ENCODE measurements at places on chromosomes 12 and 14.

GRCh38 chr12:67531501-67531900 lies 117.0 kb upstream of the DYRK2 start:
- no peak for DNase-seq

DNA sequence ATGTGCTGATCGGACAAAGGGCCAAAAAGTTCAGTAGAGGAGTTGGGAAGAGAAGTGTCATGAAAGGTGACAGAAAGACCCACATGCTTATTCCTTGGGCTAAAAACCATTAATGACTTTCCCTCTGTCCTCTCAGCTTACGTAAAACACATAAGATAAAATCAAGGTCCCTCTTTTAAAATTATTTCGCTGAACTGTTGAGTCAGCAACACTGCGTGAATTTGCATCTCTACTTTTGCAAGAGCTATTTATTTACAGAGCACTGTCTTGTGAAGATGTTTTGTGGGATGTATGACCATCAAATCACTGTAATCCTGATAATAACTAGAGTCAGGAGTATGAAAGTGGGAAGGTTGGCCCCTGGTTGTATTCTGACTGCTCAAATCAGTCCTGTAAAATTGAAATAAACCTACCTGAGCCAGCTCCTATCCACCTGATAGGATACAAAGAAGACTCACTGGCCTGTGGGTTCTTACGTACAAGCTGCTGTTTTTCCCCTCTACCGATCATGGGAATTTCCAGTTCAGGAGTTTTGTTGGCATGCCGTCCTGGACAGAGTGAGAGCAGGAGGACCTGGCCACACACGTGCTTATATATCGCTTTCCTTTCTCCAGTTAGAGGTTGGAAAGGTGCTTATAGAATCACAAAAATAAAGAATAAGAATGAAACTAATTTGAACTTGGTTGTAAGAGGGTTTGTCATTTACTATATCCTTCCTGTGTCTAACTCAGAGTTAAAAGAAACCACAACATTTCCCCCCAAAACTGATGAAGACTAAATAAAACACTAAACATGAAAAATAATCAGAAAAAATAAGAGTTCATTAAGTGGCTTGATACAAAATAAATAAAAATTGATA lies 42.9 kb downstream of the IFNG-AS1 start:
- no peak for DNase-seq

DNA sequence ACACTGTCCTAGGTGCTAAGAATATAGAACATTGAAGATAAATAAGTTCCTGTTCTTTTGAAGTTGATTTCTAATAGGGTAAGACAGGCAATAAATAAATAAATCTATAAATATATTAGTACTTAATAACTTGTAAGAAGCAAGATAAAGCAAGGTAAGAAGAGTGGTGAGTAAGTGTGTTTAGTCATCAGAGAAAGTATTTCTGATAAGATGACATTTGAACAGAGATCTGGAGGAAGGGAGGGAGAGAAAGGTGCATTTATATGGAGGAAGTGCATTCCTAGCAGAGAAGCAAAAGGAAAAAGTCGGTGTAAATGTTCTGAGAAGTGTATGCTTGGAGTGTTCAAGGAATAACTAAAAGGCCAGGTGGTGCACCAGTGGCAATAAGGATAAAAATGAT lies 184.4 kb upstream of the GRIP1 start:
- no peak for DNase-seq

- DNase-seq: no peak
Observed at GRCh38 chr12:125271892-125272291, 206.7 kb downstream of the AACS start.

DNA sequence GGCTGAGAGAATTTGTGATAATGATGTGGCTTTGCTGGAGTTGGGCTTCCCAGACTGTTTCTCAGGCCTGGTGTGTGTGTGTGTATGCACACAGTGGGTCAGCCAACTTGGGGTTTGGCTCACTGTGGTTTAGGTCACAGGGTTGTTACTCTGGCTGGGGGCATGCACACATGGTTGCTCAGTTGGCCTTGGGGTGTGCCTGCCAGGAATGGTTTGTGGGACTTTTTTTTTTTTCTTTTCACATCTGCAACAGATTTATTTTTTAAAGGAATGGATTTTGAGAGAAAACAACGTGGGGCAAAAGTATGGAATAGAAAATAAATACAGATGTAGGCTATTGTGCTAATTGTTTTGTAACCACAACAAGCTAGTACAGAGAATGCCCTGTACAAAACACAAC lies 25.0 kb upstream of the GTF2A1 start:
- no peak for DNase-seq

DNA sequence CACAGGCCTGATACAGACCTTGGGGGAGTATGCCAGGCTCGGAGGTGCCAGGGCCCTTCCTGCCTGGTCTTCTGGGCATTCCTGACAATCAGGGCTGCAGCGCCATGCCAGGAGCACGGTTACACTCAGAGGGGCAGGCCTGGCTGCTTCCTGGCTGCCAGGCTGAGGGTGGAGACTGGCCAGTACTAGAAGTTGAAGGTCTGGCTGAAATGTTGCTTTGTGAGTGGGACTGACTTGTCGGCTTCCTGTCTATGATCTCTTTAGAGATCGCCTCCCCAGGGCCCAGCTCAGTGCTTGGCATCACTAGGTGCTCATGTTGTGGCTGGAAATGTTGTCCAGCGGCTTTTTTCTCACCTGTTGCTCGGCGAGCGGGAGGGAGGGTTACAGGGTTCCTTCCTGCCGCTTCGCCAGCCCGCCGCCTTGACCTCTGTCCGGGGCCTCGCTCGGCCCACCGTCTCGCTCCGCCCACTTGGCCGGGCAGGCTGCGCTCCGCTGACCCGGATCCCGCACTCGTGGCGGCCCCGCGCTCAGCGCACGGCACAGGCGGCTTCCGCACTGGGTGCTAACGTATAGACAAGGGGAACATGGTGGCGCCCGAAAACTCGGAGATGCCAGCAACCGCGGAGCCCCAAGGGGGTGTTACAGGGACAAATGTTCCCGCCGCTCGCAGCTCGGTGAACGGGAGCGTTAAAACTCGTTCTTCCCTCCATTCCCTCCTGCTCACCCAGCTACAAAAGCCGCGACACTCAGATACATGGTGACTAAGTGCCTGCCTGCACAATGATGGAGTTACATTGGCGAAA lies 32.6 kb downstream of the PAPLN start:
- DNase-seq: peak; percentile 28

DNA sequence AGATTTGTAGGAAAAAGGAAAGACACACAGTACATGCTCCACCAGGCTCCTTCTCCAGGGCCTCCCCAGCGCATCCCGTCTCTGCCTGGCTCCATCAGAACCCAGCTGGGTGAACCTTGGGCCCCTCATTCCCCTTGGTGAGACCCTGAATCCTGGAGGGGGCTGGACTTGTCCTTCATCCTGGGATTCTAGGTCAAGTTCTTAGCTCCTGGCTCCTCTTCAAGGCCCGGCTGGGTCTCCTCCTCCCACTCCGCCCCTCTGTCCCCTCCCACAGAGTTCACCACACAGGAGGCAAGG lies 49.2 kb downstream of the PSMA6 start:
- no peak for DNase-seq

GRCh38 chr14:87018294-87018693 lies 974.7 kb downstream of the GALC start:
- DNase-seq: no peak

GRCh38 chr14:52106840-52107239 lies 38.0 kb upstream of the NID2 start:
- DNase-seq: no peak

DNA sequence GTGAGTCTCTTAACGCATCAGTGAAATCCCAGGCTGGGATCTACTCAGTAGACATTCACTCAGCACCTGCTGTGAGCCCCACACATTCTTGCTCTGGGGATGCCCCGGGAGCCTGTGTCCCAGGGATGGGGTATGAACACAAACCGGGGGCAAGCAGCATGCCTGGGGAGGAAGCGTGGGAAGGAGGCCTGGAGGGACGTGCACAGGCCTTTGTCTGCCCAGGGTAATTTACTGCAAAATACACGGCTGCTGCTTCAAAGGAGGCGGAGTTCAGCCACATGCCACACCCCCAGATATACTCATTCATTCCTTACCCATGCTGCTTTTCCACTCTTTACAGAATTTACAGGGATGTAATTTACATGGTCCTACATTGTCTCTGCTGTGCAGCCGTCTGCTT lies 187.8 kb downstream of the ADGRD1 start:
- DNase-seq: no peak

DNA sequence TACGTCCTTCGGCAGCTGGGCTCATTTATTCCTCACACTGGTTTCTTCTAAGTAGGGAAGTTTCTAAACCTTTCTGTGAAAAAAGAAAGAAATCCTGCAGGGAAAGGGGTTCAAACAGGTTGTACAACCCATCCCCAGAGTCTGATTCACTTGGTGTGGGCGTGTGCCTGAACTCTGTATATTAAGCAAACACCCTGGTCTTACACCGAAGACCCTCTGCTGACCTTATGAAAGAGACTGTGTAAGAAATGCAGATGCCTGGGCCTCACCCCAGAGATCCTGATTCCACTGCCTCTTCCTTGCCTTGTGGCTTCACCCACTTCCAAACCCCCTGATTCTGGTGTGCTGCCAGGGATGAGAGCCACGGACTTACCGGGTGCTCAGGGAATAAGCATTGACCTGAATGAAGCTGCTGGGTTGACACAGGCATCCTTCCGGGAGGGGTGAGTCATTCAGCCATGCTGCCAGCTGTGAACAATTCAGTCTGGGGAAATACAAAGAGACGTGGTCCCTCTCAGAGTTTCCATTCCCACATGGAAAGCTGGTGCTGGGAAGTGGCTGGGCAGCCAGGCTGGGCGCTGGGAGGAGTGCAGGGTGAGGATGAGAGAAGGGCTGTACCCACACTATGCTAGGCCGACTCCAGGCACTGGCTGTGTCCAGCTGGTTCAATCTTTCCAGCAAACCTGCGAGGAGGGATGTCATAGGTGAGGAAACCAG lies 26.5 kb upstream of the ACTN1 start:
- no peak for DNase-seq

DNA sequence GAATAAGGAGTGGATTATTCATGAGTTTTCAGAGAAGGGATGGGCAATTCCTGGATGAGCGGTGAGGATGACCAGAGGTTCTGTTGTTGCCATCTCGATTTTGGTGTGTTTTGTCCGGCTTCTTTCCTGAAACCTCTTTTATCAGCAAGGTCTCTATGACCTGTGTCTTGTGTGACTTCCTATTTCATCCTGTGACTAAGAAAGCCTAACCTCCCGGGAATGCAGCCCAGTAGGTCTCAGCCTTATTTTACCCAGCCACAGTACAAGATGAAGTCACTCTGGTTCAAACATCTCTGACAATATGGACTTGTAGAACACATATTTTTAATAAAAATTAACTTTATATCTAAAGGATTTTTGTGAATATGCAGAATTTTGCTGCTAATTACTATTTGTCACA lies 716.4 kb downstream of the FSCB start:
- DNase-seq: no peak

- DNase-seq: no peak
Observed at GRCh38 chr12:107843351-107844311, 69.1 kb downstream of the ASCL4 start.

DNA sequence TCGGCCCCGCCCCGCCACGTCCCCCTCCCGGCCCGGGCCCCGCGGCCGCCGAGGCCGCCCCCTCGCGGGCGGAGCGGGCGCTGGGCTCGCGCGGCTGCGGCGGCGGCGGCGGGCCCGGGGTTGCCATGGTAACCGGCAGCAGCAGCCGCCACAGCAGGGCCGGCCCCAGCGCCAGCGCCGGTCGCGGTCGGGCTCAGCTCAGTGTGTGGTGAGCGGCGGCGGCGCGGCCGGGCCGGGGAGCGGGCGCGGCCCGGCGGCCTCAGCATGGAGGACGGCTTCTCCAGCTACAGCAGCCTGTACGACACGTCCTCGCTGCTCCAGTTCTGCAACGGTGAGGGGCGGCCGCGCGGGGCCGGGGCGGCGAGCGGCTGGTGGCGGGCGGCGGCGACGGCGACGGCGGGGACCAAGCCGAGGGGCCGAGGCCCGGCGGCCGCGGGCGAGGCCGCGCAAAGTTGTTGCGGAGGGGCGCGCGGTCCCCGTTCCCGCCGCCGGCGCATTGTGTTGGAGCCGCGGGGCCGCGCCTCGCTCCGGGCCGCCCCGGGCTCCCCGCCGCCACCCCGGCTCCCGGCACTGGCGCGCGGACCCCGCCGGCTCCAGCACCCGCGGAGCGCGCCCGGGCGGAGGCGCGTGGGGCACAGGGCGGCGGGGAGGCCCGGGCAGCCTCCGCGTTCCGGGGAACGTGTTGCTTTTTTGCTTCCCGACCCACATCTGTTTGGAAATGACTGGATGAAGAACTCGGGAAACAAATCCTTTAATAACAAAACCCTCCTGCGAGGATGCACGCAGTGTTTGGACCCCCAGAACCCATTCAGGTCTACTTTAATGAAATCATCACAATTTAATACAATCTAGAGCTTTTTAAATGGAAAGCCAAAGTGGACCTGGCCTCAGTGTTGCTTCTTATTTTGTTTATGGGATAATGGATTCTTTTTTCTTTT lies at the start of gene EML1:
EML1 (plus strand) TSS at position 201 of the 938 bp plus-strand sequence; CDS start at position 265, 64 bp downstream.
- DNase-seq: peak; percentile 77

DNA sequence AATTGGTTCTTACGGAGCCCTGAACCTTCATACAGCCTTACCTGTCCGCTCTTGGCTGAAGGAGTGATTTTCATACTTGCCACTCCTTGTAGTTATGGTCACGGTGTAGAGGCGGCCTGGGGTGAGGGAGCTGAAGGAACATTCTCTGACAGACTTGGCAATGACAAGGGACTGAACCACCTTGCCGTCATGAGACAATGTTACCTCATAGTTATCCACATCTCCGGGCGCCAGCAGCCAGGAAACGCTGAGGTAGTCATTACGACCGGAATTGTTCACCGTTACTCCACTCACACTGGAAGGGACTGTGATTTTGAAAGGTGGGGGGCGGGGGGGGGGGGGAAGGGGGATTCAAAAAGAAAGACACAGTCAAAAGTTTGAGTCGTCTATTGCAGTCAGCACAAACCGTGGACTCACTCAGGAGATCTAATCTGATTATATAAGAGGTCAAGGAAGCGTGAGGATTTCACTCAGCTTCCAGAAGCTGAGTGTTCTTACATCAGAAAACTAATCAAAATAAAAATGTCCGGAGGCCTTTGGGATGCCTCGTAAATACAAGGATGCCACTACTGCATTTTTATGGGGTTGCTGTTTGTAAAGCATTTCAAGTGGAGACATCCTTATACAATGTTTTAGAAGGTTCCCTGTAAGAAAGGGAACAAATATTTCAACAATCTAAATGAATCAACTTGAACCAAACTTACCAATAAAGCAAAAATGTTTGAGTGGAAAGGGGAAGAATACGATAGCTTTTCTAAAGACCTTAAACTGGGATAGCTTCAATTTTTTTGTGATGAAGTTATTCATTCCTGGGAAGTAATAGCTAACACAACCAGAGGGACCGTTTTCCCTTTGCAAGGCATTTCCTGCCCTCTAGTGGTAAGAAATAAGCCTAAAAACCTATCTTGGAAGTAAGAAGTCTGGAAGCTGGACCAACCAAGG lies 60.6 kb downstream of the PTPRB start:
- DNase-seq: no peak
